Left lung (tissue), 14 donors: ENCODE measurements at places on chromosomes 5 and 9. TPM values are rescaled to one million over a fixed set of nuclear protein-coding genes. Genes with fewer than 3 reads are reported as not detected.
A peak's percentile ranks its signal among the peaks of the same experiment; 100 is the strongest.

DNA sequence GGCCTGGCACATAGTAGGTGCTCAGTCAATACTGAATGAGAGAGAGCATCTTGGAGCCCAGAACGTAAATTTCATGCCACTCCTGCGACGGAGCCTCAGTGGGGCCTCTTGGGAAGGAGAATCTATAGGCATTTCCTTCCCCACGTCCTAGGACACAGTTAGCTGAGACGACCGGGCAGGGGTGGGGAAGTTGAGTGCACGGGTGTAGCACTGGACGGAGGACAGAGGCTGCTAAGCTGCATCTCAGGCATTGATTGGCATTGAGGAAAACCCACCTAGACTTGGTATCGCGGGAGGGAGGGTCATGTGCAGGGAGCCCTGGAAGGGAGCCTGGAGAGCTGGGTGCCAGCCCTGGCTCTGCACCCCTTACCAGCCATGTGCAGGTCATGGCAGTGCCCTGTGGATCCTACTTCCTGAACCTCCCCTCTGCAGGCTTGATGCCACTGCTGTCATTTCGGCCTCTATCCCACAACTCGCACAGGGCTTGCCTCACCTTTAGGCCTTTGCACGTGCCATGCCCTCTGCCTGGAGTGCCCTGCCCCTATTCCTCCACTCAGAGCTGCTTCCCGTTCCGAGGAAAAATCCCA lies 25.6 kb downstream of the NEK6 start:
- DNase-seq, result no peak

DNA sequence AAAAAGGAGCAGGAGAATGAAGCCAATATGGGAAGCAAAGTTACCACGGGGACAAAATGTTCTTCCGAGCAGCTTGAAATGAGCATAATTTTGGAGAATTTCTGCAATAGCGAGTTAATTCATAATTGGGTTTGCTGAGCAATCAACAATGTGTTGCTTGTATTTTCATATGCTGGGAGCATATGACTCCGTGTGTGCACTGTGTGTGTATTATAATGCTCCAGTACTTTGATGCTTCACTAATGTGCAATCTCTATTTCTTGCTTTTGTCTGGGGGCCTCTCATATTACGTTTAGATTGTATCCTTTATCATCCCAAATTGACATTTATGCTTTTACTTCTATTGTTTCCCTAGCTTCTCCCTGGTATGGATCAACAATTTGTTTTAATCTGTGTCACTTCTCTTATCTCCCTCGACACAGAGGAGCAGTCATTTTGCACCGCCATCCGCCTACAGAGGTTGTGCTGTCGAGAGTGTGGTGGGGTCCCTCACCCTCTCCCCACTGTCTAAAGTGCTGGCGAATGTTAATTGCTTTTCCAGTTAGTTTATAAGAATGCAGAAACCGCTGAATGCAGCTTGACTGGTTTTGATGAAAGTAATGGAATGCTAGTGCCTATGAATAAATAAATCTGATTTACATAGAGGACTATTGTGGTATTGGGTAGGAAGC lies 372.5 kb upstream of the WWC1 start:
- DNase-seq, result no peak

DNA sequence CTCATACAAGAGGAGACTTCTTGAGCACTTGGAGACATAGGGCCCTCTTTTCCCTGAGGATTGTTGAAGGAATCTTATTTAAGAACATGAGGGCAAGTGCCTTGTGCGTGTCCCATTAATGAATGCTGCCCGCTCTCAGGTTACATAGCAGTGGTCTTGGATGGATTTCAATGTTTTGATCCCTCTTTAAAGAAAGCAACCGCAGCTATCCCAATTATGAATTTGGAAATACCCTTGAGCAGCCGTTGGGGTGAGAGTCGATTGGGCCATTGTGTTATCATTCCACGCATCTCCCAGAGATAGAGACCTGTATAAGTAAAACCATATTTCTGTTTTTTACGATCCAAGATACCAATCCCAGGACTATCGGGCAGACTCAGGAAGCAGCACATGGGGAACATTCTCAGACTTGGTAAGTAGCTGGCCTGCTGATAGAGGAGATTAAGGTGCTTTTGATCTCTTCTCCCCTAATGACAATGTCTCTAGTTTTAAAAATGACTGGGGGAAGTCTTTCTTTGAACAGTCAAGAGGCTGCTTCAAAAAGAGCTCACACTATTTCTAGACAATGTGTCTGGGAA lies 145.3 kb downstream of the MACROH2A1 start:
- no peak for DNase-seq

DNA sequence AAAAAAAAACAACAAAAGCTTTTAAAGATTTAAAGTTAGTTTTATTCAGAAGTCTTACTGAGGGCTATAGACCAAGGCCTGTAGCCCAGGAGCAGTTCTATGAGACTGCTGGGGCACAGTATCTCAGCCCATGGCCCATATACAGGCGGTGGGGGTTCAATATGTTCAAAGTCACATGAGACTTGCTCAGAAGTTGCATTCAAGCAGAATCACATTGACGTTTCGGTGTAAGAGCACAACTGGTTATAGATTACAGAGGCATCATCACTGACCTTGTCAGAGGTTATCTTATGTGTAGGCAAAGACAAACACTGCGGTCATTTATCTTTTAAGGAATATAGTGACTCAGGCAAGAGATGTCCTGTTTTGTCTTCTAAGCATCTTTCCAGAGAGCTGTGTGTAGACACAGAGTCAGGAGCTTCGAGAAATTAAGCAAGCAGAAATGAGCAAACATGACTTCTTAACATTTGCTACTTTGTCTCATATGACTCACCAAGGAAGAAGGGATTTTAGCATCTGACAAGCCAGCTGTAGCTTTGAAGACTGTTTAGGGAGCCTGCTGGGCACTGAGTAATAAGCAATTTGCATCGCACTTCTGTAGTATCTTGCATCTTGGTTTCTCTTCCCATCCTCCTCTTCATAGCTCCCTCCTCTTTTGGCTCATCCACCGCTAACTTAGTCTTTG lies 12.9 kb upstream of the F2RL1 start:
- no peak for DNase-seq

DNA sequence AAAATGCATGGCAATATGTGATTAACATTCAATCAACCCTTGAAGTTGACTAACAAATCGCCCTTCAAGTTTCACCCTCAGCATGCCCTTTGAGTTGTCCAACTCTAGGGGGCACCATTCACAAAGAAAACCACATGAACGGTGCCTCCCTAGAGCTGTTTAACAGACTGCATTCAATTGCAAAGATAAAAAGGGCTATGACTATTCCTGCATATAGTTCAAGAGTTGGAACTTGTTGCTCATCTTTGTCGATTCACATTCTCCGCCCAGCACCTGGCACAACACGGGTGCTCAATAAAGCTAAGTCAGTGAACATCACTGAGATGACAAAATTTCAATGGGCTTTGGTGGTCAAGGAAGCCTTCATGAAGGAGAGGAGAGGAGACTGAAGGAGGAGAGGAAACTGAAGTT lies 69.6 kb upstream of the SLC30A5 start:
- DNase-seq, result no peak

DNA sequence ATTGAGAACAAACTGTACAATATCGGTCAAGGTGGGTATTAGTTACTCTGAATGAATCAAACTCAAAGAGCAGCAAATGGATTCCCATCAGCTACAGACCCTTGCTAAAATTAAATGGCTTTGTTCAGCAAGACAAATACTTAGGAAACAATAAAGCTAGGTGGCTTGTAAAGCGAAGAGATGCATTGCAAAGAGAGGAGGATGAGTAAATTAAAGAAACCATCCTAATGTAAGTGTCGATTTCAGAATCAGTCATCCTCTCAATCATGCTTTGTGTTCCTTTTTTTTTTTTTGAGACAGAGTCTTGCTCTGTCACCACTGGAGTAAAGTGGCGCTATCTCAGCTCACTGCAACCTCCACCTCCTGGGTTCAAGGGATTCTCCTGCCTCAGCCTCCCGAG lies 359.2 kb upstream of the ZNF462 start:
- no peak for DNase-seq

- peak; percentile 55 for DNase-seq
Measured at GRCh38 chr5:150510460-150511263, 2.7 kb downstream of the NDST1 start.

GRCh38 chr9:114718801-114719221 lies 36.8 kb upstream of the TEX48 start:
- no peak for DNase-seq

DNA sequence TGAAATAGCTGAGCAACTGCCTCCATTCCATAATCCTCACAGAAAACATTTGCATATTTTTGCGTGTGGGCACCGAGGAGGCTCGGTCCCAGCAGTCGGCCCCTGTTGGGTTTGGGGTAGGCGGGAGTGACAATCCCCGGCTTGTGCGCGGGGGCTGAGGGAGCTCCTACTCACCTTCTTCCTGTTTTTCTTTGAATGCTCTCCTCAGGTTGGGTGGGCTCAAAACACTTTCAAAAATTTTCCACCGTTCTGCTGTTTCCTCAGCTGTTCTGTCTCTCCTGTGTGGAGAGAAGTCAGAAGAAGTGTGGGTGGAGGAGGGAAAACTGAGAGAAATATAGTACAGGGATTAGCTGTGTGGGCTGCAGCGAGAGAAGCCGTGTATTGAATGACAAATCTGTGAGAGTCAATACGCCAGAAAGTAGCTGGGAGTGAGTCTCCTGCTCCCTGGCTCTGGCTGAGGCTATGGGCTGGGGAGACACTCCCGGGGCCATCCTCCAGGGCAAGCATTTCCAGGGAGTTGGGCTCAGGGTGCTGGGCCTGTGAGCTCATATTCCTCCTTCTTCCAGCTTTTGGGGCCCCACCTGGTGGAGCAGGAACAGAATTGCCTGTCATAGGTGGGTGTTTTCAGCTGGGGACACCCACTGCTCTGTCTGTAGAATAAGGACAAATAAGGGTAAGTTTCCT lies 84.7 kb downstream of the CMYA5 start:
- no peak for DNase-seq

GRCh38 chr5:154712518-154713437 lies 42.4 kb upstream of the LARP1 start:
- peak; percentile 82 for DNase-seq

- DNase-seq, result no peak
Measured at GRCh38 chr5:54281960-54282692, 28.2 kb downstream of the ARL15 start.

GRCh38 chr5:43362725-43363435 lies 49.3 kb downstream of the CCL28 start:
- DNase-seq, result no peak

GRCh38 chr9:119802133-119802532 lies 432.9 kb upstream of the BRINP1 start:
- no peak for DNase-seq

DNA sequence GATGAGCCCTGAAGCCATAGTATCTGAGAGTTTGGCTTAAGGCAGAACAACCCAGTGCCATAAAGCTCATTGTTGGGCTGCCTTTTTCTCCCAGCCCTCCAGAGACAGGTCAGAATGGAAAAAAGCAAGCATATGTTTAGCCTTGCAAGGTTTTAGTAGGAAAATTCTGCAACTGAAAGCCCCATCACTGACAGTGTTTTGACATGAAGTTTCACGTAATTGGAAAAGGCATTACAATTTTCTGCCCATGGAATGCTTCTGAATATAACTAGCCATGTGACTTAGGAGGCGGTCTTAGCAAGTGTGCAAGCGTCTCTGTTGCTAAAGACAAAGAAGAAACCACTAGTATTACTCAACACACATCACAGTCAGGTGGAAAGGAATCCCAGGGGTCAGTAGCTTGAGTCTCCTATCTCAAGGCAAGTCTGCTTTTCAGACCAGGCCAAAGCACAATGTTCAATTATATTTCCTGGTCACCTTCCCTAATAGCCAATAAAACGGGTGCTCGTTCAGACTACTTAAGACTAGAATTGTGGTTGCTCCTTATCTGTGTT lies 117.6 kb downstream of the CARTPT start:
- no peak for DNase-seq

DNA sequence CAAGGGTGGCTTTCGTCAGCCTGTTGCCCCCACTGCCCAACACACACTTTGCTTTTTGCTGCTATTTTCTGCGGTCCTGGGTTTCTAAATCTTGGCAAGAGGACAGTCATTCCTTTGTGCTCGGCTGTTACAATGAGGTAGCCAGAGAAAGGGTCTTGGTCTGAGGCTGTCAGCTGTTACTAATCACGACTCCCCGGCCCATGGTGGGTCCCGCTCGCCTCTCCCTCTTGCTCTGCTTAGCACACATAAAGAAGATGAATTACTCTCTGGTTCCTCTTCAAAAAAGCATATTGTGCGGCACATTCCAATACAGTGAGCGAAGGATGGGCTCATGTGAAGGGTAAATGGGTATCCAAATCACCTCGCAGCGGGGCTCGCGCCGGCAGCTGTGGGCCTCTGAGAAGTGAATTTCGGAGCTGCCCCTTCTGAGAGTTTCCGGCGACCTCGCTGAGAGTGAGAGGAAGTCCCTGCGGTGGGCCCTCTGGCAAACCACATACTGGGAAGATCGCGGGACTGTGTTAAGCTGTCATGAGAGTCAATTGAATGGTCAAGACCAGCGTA lies 56.0 kb downstream of the SLC1A3 start:
- DNase-seq, result no peak

GRCh38 chr5:103648086-103648485 lies 85.5 kb upstream of the NUDT12 start:
- no peak for DNase-seq

- DNase-seq, result no peak
Measured at GRCh38 chr5:103667068-103667467, 104.5 kb upstream of the NUDT12 start.

GRCh38 chr5:125587631-125588030 lies 835.6 kb upstream of the GRAMD2B start:
- DNase-seq, result no peak

- no peak for DNase-seq
Measured at GRCh38 chr5:153211076-153211475, 279.4 kb upstream of the GRIA1 start.

DNA sequence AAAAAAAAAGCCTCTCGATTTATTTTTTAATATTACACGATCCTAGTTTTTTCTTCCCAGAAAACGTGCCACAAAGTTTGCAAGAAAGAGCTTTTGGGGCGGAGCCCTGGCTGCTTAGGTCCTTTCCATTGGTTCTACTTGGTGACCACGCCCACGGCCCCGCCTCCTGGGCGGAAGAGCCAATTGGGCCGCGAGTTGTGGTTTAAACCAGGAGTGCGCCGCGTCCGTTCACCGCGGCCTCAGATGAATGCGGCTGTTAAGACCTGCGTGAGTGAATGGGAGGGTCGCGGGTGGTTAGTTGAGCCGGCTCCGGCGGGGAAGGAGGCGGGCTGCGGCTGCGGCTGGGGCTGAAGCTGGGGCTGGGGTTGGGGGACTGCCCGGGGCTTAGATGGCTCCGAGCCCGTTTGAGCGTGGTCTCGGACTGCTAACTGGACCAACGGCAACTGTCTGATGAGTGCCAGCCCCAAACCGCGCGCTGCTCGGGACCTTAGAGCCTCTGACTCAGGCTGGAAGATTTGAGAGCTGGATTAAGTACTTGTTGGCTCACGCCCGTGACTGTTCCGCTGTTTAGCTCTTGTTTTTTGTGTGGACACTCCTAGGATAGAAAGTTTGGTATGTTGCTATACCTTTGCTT lies at the start of gene PTTG1:
TSS of gene PTTG1 (plus strand) at position 231 of the 634 bp plus-strand sequence. CDS start 458 bp downstream, outside the sequence.
- DNase-seq, result peak; percentile 95

Gene PCDHGB4
- polyA plus RNA-seq, result 5.9 TPM

Gene SLC22A4
- polyA plus RNA-seq, result 2.9 TPM

Gene SHC3
- 12.9 TPM for polyA plus RNA-seq

Gene CHSY3
- polyA plus RNA-seq, result 7.7 TPM

Gene TAF1L
- 0.04 TPM for polyA plus RNA-seq

Gene HMMR
- 16.1 TPM for polyA plus RNA-seq

Gene PTBP3
- 38.9 TPM for polyA plus RNA-seq
